ENCODE measurements at places on chromosomes 5 and 9.

GRCh38 chr9:94807556-94807955 lies 81.1 kb downstream of the AOPEP start:
- DNase-seq = no peak

- DNase-seq = no peak
These were observed 268.1 kb downstream of the NSG2 start for GRCh38 chr5:174313615-174314014.

- DNase-seq = no peak
These were observed 65.8 kb downstream of the MTX3 start for GRCh38 chr5:79924936-79925893.

DNA sequence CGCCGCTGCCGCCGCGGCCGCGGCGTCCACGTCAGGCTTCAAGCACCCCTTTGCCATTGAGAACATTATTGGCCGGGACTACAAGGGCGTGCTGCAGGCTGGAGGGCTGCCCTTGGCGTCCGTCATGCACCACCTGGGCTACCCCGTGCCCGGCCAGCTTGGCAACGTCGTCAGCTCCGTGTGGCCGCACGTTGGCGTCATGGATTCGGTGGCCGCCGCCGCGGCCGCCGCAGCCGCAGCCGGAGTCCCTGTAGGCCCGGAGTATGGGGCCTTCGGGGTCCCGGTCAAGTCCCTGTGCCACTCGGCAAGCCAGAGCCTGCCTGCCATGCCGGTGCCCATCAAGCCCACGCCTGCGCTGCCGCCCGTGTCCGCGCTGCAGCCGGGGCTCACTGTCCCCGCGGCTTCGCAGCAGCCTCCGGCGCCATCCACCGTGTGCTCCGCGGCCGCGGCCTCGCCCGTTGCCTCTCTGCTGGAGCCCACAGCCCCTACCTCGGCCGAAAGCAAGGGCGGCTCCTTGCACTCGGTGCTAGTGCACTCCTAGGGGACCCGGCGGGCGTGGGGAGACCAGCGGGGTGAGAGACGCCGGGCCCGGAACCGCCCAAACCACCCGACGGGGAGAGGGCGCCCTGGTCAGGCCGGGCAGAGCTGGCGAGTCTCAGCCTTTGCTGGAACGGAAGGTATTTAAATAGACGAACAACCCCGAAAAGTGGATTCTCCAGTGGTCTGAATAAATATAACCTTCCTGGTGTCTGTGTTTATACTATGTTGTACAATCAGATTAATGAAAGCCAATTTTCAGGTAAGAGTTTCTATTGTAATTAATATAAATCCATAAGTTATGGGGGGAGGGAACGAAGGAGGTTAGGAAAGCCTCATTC lies 1.2 kb downstream of the FOXB2 start:
- no peak for DNase-seq

GRCh38 chr9:121966706-121967105 lies 126.4 kb downstream of the TTLL11 start:
- DNase-seq = no peak

- no peak for DNase-seq
These were observed 57.7 kb upstream of the RPS23 start for GRCh38 chr5:82335806-82336205.

DNA sequence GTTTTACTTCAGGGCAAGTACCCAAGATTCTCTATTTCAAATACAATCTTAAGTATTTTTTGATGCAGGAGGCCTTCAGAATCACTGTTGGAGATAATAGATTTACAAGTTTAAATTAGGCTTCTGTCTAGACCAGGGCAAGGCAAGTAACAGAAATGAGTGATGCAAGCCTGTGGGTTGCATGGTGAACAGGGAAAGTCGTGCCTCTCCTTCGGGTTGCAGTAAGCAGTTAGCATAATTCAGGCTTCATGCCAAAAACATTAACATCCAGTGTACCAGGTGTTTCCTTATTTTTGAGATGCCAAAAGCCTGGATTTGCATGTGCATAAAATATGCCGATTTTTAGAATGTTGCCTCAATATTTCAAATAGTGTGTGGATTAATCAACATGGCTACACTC lies 369.0 kb downstream of the CAAP1 start:
- DNase-seq = no peak

DNA sequence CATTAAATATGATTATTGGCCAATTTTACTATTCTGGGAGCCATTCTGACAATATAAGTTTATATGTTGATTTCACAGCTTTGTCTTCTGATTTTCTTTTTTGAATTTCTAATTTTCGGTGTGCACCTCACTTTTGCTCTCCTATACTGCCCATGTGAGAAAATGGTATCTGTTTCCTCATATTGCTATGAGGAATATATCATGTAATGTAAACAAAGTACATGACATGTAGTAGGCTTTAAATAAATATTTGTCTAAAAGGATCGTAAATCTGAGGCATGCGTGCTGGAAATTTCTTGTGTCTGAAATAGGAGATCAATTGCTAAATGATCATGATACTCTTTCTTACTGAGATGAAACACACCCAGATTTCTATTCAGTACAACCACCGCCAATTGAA lies 119.9 kb downstream of the ZDHHC21 start:
- DNase-seq = no peak

DNA sequence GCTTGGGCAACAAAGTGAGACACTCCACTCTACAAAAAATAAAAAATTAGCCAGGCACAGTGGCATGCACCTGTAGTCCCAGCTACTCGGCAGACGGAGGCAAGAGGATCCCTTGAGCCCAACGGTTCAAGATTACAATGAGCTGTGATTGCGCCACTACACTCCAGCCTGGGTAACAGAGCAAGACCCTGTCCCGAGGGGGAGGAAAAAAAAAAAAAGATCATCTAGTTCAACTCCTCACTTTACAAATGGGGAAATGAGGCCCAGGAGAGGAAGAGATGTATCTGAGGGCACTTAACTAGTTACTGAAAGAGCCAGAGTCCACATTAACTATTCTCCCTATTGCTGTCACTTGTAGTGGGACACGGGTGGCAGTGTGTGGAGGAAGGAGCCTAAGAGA lies 13.8 kb downstream of the PDCL start:
- DNase-seq = no peak

DNA sequence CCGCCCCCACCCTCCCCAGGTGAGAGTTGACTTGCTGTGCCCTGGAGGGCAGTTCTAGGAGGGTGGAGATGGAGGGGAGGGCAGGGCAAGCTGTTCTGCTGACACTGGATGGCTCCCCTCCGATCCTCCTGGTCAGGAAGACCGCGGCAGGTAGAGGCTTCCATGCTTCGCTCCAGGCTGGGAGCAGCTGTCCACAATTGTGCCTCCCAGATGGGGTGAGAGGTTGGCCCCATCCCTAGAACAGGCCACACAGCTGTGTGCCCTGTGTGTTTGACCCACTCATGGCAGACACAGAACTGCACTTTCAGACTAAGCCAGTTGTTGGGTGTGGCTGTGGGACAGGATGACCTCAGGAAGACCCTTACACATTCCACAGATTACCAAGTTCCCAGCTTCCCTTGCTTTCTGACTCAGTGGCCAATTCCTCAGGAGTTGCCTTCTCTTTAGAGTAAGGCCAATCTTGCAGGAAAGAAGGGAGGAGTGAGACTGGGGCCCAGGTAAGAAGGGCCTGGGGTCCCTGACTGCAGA lies 72.1 kb upstream of the HSPA9 start:
- no peak for DNase-seq

GRCh38 chr9:83639266-83639665 lies 16.3 kb downstream of the IDNK start:
- no peak for DNase-seq

DNA sequence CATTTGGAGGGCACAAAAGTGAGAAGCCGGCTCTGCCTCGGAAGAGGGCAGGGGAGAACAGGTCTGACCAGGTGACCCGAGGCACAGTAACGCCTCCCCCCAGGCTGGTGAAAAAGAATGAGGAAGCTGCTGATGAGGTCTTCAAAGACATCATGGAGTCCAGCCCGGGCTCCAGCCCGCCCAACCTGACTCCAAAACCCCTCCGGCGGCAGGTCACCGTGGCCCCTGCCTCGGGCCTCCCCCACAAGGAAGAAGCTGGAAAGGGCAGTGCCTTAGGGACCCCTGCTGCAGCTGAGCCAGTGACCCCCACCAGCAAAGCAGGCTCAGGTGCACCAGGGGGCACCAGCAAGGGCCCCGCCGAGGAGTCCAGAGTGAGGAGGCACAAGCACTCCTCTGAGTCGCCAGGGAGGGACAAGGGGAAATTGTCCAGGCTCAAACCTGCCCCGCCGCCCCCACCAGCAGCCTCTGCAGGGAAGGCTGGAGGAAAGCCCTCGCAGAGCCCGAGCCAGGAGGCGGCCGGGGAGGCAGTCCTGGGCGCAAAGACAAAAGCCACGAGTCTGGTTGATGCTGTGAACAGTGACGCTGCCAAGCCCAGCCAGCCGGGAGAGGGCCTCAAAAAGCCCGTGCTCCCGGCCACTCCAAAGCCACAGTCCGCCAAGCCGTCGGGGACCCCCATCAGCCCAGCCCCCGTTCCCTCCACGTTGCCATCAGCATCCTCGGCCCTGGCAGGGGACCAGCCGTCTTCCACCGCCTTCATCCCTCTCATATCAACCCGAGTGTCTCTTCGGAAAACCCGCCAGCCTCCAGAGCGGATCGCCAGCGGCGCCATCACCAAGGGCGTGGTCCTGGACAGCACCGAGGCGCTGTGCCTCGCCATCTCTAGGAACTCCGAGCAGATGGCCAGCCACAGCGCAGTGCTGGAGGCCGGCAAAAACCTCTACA lies 11.8 kb downstream of the QRFP start:
- DNase-seq = no peak

DNA sequence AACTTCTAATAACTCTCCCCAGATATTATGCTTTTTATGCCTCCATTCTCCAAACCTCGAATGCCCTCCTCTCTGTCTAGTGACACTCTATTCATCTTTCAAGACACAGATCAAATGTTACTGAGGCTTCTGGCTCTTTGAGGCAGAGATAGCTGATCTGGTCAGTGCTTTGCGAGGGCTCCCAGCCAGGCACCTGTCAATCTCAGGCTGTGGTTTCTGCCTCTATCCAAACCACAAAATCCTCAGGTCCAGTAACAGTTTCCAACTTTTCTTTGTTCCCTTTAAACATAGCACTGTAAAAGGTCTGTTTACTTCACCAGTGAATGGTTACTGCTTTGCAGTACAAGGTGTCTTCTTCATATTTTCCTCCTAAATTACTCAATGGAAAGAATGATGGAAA lies 11.5 kb upstream of the STK32A start:
- no peak for DNase-seq

- no peak for DNase-seq
These were observed 1180.4 kb downstream of the CDH9 start for GRCh38 chr5:25858019-25858418.

- no peak for DNase-seq
These were observed 9.3 kb downstream of the KIAA1191 start for GRCh38 chr5:176352116-176352878.
